ENCODE measurements at places on chromosomes 16 and 17. TPM values are rescaled to one million over a fixed set of nuclear protein-coding genes. Genes with fewer than 3 reads are reported as not detected.

Gene KCNJ12
- 0.10 TPM for total RNA-seq

Gene YBX2
- total RNA-seq, result 2.7 TPM

Gene HEXD
- total RNA-seq, result 76.7 TPM

Gene TMEM204
- not detected for total RNA-seq

Gene SULT1A4
- total RNA-seq, result 3.3 TPM

DNA sequence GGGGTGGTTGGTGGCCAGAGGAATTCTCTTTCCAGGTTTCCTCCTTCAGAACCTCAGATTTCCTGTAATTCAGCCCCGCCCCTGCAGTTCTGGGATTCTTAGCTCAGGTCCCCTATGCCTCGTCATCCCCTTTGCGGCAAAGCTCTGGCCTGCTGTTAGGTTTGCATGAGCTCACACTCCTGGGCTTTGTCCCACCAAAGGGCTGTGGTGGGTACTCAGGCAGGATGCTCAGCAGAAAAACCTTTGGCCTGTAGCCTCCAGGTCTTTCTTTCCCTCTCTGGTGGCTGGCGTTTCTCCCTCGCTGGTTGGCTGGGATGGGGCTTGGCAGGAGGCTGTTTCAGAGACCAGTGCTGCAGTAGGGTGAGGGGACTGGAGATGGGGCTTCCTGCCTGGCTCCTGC is 9.6 kb upstream of the PLEKHG4 start:
- DNase-seq, result no peak

DNA sequence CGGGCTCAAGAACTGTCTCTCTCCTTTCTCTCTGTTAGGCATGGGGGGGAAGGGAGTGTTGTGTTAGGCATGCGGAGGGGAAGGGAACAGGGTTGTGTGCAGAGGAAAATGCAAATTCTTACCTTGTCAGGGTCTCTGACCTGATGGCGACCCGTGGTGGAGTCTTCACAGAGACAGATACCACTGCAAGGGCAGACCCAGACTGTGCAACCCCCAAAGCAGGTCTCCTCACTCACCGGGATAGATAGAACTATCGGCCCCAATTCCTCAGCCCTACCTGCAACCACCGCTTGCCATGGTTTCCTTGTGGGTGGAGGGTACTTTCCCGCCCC is 9.6 kb upstream of the MPP2 start:
- no peak for DNase-seq

DNA sequence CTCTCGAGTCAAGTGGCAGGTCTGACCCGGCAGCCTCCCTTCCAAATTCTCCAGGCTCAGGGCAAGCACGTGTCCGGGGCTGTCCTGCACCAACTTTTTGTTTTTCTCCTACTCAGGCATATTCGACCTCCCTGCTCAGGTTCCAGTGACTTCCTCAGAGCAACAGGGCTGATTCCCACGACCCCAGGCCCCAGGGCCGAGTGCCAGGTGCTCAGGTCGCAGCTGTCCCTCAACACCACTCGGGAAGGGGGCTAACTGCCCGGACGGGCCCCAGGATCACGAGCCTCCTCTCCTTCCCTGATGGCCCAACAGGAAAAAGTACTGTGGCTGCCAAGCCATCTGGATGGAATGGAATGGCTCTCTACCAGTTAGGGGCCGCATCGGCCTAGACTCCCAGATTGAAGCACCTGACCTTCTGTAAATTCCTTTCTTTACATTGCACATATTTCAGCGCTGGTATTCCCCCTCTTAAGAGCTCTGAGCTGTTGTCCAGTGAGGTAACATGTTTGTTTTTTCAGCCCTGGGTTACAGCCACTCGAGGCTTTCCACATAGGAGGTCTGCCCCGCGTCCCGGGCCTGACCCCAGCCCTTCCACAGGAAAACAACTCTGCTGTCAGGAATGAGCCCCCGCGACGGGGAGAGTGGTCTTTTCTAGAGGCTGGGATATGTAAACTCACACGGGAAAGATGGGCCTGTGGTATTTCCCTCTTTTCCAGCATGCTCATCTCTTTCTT is 25.0 kb downstream of the NXN start:
- DNase-seq, result no peak

- no peak for DNase-seq
Observed at GRCh38 chr16:1441391-1441829, 2.9 kb downstream of the CCDC154 start.

- no peak for DNase-seq
Observed at GRCh38 chr17:54948380-54948779, 20.1 kb downstream of the COX11 start.

DNA sequence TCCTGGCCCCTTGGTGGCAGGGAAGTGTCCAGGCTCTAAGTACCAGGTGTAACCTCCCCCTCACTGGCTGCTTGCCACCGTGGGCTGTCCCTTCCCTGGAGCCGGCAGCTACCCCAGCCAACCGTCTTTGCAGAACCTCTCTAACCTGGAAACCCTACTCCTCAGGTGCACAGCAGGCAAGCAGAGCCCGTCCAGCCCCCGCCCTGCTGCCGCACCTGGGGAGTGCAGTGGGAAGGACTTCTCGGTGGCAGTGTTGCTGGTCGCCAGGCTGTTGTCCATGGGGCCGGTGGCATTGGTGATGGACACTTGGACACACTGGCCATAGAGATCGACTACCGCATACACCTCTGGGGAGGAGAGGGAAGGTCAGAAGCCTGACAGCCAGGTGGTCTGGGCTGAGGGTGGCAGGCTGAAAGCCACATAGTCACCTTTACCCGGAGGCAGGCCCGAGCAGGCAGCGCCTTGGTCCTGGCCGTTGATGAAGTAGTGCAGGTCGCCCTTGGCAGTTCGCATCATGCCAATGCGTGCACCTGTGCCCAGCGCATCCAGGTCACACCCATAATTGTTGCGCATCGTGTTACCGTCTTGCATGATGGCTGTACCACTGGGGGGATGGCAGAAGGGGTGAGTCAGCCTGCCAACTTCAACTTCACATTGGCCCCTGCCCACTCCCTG is 6.5 kb downstream of the NEURL4 start:
- no peak for DNase-seq

DNA sequence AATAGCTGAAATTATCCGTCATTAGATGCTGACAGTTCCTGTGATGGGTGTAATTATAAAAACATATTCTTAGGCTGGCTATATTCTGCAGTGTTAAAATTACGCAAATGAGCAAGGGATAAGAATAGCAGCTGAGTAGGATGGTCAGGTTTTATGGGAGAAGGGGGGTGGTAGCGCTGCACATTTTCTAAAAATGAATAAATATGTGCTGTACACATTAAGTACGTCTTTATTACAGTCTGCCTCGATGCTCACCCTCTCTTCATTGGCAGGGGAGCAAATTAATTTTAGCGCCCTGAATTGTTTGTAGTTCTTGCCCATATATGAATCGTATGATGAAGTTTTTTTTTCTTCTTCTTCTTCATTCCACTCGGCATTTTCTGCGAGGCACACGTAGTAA is 244.2 kb downstream of the SNX29 start:
- DNase-seq, result no peak

- DNase-seq, result no peak
Observed at GRCh38 chr17:43809121-43809520, 23.8 kb downstream of the MPP3 start.

- DNase-seq, result no peak
Observed at GRCh38 chr17:74607221-74607620, 15.1 kb upstream of the CD300LD start.

- DNase-seq, result no peak
Observed at GRCh38 chr17:48600244-48601098, 4.3 kb downstream of the HOXB6 start.
